ENCODE measurements at places on chromosomes 1 and 21.

GRCh38 chr1:112849425-112850033 lies 106.5 kb downstream of the SLC16A1 start:
- no peak for DNase-seq

GRCh38 chr1:111218701-111219556 lies 8.6 kb upstream of the CHI3L2 start:
- no peak for DNase-seq

GRCh38 chr1:178846306-178846705 lies 24.6 kb downstream of the ANGPTL1 start:
- no peak for DNase-seq

- no peak for DNase-seq
These were observed 35.7 kb upstream of the PLA2G4A start for GRCh38 chr1:186792870-186793581.

GRCh38 chr1:107413546-107413945 lies 272.7 kb downstream of the NTNG1 start:
- no peak for DNase-seq
